ENCODE measurements at places on chromosomes 13 and 19.

GRCh38 chr19:38039966-38040365, 133.0 kb downstream of the SIPA1L3 start:
- no peak for DNase-seq

DNA sequence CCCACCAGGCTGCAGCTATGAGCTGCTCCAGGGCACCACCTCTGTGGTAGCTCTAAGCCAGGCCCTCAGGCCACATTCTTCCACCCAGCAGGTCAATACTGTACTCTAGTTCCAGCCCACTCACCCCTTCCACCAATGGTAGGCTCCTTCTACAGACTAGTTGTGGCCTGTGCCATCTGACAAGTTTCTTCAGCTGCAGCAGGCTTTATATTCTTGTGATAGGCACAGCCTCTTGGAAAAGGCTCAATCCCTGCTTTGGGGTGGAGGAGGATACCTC, 8.5 kb downstream of the MICU2 start:
- no peak for DNase-seq

GRCh38 chr19:23409392-23410048, 14.2 kb upstream of the ZNF91 start:
- DNase-seq = no peak

DNA sequence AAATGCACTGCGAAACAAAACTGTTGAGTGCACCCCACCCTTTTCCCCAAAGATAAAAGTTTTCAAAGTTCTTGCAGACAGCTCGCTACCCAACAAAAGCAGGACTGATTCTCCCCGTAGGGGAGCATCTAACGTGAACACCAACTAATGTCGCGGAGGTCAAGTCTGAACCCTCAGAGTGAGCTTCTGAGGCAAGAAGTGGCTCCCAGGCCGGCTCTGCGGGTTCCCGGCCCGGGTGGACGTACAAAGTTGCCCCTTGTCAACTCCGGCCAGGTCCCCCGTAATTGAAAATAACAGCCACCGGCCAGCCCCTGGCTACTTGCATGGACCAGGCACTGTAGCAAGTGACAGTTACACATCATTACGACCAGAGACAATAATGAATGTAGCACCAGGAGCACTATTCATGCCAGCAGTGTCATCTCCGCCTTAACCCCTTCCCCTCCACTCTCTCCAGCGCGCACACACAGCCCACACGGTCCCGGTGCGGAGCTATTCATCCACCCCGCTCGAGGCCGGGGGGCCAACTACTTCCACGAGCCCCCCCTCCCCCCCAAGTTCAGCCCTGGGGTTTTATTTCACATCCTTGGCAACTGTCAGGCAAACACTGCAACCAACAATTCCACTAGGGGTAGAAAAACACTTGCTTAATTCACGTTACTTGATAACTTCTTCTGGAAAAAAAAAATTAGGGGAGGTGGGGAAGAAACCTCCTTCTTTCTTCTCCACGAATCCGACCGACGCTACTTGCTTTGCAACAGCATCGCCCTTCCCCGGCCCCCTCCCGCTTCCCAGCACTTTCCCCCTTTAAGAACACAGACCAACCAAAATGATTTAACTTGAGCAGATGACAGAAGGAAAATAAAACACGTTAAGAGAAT, 1.2 kb downstream of the KLF12 start:
- peak; percentile 21 for DNase-seq

DNA sequence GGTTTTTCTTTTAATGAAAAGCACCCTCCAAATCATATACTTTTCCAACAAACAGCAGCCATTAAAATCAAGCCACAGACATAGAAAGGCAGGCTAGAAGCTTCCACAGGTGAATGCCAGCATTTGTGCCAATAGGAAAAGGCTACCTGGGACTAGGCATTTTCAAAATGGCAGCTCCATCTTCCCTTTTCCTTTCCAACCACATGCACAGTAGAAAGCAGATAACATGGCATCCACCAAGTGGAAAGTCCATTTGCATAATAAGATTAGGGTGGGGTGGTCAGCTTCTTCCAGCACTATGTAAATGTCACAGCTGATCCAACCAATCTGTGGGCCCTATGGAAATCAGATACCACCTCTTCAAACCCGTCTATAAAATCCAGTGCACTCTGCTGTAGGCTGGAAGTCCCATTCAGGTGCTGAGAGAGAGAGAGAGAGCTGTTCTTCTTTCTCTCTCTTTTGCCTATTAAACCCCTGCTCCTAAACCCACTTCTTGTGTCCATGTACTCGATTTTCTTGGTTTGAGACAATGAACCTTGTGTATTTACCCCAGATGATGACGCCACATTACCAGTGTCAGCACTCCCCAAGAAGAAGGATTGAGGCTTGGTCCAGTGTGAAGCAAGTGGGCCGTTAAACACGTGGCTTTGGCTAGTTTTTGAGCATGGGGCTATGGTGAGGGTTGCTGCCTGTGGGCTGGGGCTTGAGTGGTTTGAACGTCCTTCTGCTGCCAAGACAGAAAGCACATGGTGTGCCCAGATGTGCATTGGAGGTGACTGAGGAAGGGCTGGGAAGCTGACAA, 24.2 kb upstream of the IGFL1 start:
- no peak for DNase-seq

- DNase-seq = no peak
These were observed 290.9 kb upstream of the MAB21L1 start for GRCh38 chr13:35767256-35767976.

DNA sequence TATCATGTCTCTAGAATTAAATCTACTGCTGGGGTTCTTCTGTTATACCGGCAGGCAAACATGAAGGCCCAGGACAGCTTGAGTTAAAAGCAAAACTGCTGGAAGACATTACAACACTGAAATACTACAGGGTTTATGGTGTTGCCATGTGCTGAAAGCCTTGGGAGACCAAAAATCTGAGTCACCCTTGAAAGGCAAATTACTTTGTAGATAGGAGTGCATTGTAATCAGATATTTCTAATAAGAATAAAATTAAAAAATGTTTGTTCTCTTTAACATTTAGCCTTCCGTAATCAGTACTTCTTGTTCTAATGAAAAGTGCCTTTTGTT, 181.3 kb downstream of the PCDH9 start:
- no peak for DNase-seq

DNA sequence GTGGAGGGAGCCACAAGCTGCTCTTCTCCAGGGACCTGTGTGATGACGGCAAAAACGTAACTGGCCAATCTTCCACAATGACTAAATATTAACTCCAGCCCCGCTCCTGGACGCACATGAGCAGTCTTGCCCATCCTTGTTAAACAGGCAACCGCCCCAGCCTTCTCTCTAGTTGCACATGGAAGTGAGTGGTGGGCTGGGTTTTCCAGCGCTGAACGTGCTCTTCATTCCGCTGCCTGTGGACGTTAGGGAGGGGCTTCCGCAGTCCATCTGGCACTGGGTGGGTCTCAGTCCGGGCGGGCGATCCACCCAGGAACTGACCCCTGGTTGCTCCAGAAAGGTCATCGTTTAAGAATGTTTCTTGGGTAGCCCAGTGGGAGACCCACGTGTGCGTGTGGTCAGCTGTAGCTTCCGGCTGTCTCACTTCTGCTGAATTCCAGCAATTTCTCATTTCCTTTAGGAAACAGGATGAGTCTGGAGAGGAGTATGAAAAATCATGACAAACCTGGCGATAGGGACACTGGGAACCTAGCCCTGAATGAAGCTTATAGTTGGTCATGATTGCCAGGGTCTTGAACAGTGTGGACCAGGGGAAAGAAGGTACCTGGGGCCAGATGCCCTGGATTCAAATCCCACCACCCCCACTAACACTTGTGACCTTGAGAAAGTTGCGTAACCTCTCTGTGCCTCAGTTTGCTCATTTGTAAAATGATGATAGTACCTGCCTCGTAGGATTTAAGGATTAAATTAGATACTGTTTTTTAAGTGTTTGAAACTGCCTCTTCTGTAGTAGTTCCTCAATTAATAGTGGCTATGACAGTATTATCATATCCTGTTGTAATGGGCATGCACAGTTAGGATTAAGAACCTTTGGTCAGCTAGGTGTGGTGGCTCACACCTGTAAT, 92.6 kb downstream of the SIPA1L3 start:
- DNase-seq = no peak

DNA sequence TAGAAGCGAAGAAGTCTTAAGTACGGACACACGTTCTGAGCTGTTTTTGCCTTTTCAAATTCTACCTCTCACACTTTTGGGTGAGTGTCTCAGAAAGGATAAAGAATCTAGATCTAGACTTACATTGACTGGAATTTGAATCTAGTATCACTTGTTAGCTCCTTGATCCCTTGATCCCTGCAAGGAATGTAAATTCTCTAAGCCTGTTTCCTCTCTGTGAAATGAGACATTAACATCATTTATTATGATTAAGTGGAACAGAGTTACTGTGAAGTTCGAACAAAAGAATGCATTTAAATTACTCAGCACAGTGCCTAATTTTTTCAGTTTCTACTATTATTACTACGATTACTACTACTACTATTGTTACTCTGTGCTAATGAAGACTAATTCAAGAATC, 86.6 kb upstream of the POSTN start:
- DNase-seq = no peak

GRCh38 chr13:30074431-30074830, 224.0 kb upstream of the UBL3 start:
- no peak for DNase-seq

DNA sequence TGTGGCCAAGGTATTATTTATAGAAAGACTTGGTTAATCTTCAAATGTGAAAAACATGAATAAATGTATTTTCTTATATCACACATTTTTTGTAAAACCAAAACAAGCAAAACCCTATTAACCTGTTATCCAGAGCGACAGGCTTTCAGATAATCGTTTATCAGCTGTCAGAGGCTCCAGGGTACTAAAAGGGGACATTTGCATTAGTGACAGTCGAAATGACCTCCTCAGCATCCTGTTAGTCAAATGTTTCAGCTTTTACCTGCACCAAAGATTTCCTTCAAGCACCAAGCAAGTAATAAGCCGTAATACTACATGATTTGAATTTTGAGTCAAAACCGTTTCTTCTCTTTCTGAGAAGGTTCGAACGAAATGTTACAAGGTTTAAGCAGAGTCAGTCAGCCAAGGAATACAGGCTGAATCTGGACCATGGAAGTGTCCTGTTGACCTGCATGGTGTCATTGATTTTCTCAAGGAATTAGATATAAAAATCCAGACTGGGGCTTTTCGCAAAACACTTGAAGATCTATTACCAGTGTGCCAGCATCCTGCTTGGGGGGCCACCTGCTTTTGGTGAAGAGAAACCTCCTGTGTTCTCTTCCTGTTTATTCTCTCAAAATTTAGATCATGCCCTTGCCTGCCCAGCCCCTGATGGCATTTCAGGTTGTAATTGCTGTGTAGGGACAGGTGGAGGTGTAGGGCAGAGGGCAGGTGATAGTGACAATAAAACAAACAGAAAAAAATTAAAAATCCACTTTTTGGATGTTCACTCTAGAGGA, 11.3 kb upstream of the RFC3 start:
- DNase-seq = no peak

GRCh38 chr19:19155495-19156219, 14.4 kb downstream of the MEF2B start:
- DNase-seq = no peak

GRCh38 chr19:30350692-30351663, 21.2 kb upstream of the ZNF536 start:
- no peak for DNase-seq

DNA sequence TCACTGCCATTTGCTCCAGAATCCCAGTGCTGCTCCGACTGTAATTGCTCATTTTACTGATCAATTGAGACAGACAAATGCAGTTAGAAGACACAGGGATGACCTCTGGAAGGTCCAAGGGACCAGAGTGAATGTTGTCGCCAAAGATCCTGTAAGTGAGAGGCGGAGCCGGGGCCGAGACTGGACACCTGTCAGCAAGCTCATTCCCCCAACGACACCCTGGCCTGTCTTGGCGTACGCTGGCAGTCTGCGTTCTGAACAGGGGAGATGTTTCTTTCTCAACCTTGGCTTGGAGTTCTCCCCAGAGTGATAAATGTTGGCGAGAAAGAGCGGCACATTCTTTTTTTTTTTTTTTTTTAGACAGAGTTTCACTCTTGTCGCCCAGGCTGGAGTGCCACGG, 24.2 kb downstream of the GADD45B start:
- no peak for DNase-seq

- DNase-seq = no peak
These were observed 19.6 kb downstream of the TMEM150B start for GRCh38 chr19:55305491-55305890.

GRCh38 chr13:26919311-26919710, 158.7 kb upstream of the GPR12 start:
- DNase-seq = no peak

DNA sequence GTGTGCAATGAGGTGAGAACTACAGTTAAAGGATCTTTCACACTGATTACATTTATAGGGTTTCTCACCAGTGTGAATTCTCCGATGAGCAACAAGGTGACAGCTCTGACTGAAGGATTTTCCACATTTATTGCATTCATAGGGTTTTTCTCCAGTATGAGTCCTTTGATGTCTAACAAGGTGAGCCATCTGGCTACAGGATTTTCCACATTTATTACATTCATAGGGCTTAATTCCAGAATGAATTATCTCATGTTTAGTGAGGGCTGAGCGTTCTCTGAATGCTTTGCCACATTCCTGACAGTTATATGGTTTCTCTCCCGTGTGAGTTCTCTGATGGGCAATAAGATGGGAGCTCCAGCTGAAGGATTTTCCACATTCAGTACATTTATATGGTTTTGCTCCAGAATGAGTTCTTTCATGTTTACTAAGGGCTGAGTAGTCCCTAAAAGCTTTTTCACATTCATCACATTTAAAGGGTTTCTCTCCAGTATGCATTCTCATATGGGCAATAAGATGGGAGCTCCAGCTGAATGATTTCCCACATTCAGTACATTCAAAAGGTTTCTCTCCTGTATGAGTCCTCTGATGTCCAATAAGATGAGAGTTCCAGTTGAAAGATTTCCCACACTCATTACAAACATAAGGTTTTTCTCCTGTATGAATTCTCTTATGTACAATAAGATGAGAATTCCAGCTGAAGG, 4.4 kb upstream of the C19orf18 start:
- DNase-seq = no peak

GRCh38 chr13:30235216-30235615, 72.1 kb downstream of the KATNAL1 start:
- DNase-seq = no peak

GRCh38 chr19:13022859-13023636, 27.8 kb downstream of the NFIX start:
- DNase-seq = no peak

- no peak for DNase-seq
These were observed 766.0 kb upstream of the PCDH9 start for GRCh38 chr13:67996101-67996500.

- DNase-seq = peak; percentile 59
These were observed 29.8 kb upstream of the GRTP1 start for GRCh38 chr13:113393563-113394338.

Data from stimulated activated CD4-positive, alpha-beta T cell treated with anti-CD3 and anti-CD28 coated beads, TNF-alpha, amount 100 ng/mL, for 1 hour (primary cell).